Hippocampal formation (tissue), 2 donors: ENCODE measurements at places on chromosomes 5 and 9.

- no peak for DNase-seq
These were observed 121.9 kb downstream of the CDH18 start for GRCh38 chr5:19866090-19866450.

GRCh38 chr5:59328709-59329296 is 564.7 kb downstream of the PDE4D start:
- no peak for DNase-seq

DNA sequence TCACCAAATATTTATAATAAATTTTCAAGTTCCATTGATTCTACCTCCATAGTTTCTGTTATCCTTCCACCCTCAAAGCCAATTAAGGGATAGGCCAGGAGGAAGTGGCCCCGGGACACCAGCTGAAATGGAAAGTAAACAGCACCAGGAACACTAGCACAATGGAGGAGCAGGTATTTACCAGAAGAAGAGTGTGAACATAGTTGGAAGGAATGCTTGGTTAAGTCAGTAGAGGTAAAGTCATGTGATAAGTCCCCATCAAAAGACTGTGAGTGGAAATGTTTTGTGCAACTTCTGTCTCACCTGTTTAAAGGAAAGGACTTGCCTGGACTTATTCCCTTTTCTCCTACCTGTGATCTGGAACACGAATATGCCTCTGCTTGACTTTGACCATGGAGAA is 146.7 kb upstream of the RAI14 start:
- no peak for DNase-seq

DNA sequence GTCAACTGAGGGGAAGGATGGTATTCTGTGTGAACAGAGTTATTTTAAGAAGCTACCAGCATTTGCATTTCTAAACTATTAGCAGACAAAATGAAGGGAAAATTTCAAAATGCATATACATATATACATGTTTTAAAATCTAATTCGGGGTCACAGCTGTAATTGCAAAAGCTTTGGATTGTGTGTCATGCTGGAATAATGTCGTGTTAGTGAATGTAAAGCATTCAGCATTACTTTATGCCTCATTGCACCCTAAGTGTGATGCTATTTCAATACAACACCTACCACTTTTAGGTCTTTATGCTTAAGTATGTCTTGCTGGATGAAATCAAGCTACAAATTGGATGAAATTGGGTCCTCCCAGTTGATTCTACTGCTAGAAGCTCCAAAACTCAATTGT is 687.6 kb upstream of the MEF2C start:
- no peak for DNase-seq

- no peak for DNase-seq
These were observed 10.5 kb upstream of the NACC2 start for GRCh38 chr9:136105398-136106135.

- DNase-seq: no peak
These were observed 69.6 kb upstream of the ATP10B start for GRCh38 chr5:160921423-160922285.

DNA sequence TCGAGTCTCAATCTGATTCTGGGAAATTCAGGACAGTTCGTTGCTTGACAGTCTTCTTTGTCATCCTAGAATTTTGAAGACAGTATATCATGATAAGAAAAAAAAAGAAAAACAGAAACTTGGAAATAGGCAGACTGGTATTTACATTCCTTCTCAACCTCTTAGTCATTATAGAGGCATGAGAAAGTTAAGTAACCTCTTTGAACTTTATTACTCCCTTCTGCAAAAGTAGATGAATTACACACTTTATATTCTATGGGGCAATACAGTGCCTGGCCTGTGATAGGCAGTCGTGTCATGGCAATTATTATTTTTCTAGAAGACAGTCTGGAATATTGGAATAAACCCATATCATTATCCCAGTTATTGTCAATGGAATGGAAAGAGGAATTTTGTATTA is 828.9 kb downstream of the TLR4 start:
- no peak for DNase-seq

- no peak for DNase-seq
These were observed 99.0 kb downstream of the OLFM1 start for GRCh38 chr9:135186248-135187164.

DNA sequence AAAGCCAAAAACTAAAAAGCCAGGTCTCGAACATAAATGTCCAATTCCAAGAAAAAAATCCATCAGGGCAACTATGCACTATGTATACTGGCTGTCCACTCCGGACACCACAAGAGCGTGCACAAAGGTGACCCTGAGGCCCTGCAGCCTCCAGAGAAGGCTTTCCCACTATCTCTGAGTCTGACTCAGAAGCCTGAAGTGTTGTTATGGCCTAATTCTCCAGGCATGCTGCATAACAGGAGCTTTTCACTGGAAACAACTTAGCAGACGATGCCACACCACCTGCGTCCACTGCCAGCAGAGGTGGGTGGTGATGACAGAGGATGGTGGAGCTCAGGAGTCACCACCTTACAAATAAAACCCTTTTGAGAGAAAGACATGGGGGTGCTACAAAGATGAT is 63.7 kb downstream of the HABP4 start:
- DNase-seq: no peak

DNA sequence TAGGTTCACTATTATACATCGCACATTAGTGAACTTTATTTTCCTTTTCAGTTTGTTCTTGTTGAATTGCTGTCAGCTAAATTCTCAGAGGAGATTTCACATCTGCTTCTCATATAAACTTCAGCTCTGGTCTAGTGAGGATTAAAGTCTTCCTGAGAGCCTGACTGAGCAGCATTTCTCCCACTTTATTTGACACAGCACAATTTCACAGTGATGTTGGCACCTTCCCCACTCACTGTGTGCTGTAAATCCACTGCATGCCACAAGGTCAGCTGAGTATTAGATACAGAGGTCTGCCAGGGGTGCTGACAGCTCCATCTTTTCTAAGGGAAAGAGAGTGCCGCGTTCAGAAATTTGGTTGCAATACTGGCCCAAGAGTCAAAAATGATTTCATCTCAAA is 567.4 kb downstream of the PRR16 start:
- no peak for DNase-seq

DNA sequence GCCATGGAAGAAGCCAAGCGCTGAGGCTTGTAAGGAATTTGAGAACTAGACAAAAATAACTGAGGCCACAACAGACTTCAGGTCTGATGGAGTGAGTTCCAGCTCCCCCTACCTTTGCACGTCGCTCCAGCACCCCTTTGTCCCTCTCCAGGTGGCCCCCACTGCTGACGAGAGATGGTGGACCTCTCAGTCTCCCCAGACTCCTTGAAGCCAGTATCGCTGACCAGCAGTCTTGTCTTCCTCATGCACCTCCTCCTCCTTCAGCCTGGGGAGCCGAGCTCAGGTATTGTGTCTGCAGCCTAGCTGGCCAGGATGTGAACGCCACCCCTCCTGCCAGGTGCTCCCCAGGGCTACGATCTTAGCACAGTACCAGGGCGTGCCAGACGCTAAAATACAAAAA is 5.2 kb downstream of the BTNL9 start:
- DNase-seq: no peak

DNA sequence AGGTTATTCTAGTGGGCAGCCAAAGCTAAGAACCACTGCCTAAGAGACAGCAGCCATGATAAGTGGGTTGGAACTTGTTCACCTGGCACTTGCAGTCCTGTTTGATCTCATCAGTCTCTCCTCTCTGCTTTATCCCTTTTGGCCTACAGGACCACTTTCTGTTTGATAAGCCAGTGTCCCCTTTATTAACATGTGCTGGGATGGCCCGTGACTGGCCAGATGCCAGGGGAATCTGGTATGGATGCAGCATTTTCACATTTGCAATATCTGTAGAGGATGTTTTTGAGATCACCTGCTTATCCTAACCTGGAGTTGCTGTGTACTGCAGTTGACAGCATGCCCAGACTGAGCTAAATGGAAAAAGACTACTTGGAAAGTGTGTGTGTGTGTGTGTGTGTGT is 23.6 kb downstream of the CKMT2 start:
- DNase-seq: no peak

DNA sequence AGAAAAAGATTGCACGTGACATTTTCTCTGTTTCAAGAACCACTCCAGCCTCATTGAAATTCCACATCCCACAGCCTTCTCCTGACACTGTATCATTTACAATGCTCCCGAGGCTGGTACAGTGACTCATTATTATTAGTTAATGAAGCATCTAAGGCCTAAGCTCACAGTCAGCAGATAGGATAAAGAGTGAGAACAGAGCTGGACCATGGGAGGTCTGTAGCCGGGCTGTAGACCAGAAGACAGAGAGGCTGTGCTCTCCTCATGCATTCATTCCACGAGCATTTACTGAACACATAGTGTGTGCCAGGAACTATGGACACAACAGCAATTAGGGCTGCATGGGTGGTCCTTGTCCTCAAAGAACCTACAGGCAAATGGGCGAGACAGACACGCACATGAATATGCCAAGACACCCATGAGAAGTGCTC is 47.3 kb upstream of the GALNT10 start:
- no peak for DNase-seq

DNA sequence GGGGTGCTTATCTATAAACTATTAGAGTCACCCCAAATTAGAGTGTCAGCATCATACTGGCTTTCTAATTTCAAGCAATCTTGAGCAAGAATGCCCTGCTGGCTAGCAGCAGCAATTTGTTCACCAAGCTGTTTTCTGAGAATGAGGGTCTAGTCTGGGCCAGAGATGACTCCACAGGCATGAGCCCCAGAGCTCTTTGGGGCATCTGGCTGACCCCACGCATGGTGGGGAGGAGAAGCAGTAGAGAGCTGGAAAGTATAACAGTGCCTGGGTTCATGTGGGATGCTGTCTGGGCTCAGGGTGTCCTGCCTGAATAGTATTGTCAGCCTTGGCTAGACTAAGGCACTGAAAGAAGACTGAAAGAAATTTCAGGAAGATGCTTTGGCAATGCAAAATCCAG is 64.9 kb downstream of the C6 start:
- DNase-seq: no peak

DNA sequence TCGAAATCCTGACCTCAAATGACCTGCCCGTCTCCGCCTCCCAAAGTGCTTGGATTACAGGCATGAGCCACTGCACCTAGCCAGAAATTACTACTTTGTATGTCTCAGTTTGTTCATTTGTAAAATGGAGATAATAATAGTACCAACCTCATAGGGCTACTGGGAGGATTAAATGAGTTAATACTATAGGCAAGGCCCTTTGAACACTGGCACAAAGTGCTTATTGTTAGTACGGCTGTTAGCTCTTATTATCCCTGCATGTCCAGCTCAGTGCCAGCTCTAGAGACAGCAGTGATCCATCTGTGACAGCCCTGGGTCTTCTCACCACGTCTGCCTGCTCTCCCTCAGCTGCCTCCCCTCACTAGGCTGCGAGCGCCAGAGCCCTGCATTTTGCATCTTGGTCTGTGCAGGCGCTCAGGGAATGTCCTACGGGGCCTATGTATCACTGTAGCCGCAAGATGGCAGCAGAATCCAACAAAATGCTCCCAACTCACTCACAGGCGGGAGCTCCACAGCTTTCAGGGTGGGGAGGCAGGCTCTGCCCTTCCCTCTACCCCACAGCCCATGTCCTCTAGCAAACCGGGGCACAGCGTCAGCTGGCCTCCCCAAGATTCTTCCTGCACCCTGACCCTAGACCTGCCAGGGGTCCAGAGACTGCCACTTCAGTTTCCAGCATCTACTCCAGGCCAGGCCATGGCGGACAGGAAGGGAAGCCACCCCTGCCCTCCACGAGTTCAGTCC is 17.7 kb upstream of the AKNA start:
- peak; percentile 83 for DNase-seq

DNA sequence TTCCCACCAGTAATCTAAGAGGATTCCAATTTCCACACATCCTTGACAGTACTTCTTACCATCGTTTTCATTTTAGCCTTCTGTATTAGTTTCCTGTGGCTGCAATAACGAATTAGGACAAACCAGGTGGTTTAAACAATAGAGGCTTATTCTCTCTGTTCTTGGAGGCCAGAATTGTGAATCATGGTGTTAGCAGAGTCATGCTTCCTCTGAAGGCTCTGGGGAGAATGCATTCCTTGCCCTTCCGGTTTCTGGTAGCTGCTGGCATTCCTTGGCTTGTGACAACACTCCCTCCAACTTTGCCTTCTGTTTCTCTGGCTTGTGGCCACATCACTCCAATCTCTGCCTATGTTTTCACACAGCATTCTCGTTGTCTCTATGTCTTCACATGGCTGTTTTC is 23.5 kb downstream of the RIGI start:
- no peak for DNase-seq

DNA sequence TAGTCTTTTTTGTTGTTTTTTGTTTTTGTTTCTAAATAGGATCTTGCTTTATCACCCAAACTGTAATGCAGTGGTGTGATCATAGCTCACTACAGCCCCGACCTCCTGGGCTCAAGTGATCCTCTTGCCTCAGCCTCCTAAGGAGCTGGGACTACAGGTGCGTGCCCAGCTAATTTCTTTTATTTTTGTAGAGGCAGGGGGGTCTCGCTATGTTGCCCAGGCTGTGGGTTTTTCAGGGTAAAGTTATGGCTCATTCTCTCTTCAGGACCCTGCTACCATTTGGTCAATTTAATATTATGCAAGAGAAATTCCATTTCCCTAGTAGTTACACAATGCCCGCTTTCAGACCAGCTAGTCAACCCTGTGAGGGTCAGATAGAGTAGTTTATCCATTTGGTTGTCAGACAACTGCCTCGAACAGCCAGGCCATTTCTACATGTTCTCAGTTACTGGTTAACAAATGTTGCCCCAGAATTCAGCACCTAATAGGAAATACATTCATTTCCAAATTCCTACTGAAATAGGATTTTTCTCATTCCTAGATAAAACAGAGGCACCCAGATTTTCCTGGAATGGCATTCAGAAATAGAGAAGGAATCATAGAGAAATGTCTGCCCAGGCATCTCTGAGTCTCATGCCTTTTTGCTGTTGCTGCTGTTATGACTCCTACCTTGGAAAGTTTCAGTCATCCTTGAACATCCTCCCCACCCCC is 6.4 kb upstream of the GLIS3 start:
- no peak for DNase-seq
